ENCODE measurements at places on chromosomes 13 and 19. TPM values are rescaled to one million over a fixed set of nuclear protein-coding genes. Genes with fewer than 3 reads are reported as not detected.

DNA sequence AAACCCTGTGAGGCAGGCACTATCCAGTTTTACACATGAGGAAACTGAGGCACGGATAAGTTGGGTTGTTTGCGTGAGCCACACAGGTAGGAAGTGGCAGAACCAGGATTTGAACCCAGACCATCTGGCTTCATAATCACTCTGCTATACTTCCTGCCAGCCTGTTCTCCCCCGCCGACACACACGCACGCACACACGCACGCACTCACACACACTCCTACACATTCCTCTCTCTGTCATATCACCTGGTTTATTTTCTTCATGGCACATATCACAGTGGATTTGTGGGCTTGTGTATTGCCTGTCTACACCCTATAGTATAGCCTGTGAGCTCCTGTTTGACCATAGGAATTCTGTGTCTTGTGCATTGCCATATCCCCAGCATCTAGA is 140.0 kb downstream of the SIPA1L3 start:
- no peak for DNase-seq

DNA sequence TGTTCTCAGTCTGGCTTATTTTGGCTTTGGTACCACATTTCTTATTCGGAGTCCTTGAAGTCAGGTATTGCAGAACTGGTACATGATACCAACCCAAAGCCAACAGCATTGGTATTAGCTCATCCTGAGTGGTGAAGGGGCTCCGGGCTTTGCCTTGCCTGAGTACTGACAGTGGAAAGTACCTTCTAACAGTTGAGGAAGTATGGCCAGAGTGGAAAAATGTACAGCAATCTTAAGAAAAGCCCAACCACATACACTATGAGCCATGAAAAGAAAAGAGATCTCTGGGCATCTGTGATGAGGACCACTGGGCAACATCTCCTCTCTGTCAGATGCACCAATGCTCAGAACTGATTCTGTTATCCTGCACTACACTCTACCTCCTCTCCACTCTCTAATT is 8.3 kb downstream of the LCP1 start:
- no peak for DNase-seq

GRCh38 chr13:83884141-83884540 is 1.9 kb upstream of the SLITRK1 start:
- no peak for DNase-seq

GRCh38 chr13:28531077-28531844 is 36.3 kb upstream of the FLT1 start:
- peak; percentile 36 for DNase-seq

DNA sequence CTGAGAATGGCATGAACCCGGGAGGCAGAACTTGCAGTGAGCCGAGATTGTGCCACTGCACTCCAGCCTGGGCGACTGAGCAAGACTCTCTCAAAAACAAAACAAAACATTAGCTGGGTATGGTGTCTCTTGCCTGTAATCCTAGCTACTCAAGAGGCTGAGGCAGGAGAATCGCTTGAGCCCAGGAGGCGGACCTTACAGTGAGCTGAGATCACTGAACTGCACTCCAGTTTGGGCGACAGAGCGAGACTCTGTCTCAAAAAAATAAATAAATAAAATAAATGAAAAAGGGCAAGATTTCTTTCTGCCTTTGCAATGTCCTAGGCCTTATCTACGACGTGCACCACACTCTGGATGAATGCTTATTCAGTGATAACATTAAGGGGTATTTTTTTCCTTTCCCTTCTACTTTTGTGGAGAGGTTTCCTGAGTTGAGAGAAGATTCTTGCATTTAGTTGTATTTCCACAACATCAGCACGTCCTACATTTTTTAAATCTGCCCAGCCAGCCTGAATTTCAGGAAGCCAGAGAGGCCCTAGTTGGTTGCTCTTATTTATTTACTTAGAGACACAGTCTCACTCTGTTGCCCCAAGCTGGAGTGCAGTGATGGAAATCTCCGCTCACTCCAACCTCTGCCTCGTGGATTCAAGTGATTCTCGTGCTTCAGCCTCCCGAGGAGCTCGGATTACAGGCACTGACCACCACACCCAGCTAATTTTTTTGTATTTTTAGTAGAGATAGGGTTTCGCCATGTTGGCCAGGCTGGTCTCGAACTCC is 26.1 kb upstream of the OR1M1 start:
- DNase-seq: no peak

Gene ZNF208
- 4.3 TPM for total RNA-seq

DNA sequence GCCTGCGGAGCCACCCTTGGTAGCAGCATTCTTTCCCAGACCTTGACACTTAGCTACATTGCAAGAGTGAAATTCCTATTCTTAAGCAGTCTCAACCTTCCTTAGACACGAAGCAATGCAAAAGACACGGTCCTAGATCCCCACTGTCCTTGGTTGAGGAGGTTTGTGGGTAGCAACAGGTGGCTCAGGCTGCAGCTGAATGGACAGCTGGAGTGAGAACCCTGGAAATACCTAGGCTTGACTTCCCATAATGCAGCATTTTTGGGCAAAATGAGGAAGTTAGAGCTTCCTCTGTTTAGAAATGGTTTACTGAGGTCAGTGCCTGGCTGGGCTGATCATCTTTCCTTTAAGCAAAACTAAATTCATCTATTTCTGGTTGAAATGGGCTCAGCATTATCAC is 296.6 kb downstream of the RFC3 start:
- DNase-seq: no peak

DNA sequence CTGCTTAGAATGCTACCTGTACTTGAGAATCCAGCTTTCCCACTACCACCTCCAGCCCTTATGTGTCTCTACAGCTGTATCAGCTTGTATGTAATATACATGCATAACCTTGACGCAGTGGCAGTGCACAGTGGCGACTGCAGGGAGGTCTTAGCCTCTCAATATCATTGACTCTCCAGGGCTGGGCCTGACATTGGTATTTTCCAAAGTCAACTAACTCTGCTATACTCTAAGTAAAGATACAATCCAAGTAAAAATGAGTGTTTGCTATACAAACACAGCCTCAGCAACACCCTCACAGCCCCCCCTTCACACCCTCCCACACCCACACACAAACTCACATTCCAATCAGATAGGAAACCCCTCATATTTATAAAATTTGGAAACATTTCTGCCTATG is 6.7 kb upstream of the UBL3 start:
- DNase-seq: no peak
